ENCODE measurements at places on chromosomes 1 and 21.

DNA sequence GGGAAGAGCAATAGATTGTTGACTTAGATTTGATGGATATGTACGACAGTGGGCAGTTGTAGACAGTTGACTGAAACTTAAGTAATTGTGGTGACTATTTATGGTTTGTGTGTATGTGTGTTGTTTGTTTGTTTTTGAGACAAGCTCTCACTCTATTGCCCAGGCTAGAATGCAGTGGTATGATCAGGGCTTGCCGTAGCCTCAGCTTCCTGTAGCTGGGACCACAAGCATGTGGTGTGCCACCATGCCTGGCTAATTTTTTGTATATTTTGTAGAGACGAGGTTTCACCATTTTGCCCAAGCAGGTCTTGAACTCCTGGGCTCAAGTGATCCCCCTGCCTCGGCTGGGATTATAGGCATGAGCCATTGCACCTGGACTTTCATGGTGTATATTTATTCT lies 9.8 kb downstream of the SDHC start:
- no peak for DNase-seq

DNA sequence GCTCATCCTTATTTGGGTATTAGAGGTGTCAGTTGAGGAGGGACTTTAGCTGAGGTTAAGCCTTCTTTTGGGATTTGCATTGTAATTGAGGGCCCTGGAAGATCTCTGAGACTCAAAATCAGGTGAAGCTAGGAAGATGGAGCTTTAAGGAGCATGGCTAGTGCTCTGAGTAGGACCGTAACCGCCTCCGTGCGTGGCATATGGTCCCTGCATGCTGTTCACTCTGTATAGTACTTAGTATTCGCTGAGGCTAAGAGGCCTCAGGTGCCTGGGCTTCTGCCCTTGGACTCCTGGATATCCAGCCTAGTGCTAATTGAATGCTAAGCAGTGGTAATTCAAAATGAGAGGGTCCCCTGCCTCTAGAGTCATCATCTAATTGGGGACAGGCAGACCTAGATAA lies 22.5 kb downstream of the NSUN4 start:
- no peak for DNase-seq

- peak; percentile 34 for DNase-seq
These were observed 154.0 kb upstream of the WNT4 start for GRCh38 chr1:22296701-22297591.

DNA sequence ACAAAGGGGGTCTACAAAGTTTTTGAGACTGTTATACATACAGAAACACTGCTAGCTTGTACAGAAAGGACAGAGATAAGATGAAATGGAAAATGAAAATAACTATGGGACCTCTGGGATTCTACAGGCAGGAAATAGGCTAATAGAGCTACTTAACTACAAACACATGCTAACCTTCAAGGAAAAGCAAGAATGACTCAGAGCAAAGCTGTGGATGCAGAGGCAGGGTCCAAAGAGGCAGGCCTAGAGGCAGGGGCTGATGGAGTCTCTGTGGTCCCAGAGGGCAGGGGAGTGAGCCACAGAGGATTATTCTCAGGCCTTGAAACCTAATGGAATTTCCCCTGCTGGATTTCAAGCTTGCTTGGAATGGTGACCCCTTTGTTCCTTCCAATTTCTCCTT lies 18.7 kb upstream of the GOLT1A start:
- no peak for DNase-seq

DNA sequence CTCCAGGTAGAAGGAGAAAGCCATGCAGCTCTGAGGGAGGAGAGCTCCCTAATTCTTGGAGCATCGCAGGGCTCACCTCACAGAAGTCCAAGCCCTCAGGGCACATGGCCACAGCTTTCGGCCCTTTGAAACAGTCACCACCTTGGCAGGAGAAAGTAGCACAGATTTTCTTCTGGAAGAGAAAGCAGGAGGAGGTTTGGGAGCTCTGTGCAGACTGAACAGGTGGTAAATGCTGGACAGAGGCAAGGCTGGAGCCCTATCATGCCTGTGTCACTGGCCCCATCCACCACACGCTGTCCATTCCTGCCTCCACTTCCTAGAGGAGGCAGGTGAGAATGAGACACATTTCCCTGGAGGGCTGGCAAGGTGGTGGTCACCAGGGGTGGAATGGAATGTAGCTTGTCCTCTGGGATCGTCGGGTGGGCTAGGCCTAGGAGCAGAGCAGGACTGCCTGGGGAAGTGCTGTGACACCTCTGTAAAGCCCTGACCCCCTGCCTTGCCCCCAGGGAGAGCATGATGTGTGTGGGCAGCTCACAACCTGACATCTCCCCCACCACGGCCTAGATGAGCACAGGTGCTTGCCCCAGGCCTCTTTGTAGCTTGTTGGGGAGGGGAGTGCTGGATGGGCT lies 2.8 kb upstream of the INPP5B start:
- DNase-seq, result no peak

- DNase-seq, result no peak
These were observed 103.2 kb upstream of the SLC44A3 start for GRCh38 chr1:94716965-94717364.

- DNase-seq, result no peak
These were observed 180.4 kb upstream of the KLHDC7A start for GRCh38 chr1:18300376-18300775.

- DNase-seq, result no peak
These were observed 7.7 kb downstream of the BCL2L15 start for GRCh38 chr1:113879739-113880038.
